Hematopoietic multipotent progenitor cell treated with erythropoietin and hydrocortisone succinate and interleukin-3 and kit ligand, for 4 days (in vitro differentiated cells): ENCODE measurements at places on chromosomes 2 and 18.

DNA sequence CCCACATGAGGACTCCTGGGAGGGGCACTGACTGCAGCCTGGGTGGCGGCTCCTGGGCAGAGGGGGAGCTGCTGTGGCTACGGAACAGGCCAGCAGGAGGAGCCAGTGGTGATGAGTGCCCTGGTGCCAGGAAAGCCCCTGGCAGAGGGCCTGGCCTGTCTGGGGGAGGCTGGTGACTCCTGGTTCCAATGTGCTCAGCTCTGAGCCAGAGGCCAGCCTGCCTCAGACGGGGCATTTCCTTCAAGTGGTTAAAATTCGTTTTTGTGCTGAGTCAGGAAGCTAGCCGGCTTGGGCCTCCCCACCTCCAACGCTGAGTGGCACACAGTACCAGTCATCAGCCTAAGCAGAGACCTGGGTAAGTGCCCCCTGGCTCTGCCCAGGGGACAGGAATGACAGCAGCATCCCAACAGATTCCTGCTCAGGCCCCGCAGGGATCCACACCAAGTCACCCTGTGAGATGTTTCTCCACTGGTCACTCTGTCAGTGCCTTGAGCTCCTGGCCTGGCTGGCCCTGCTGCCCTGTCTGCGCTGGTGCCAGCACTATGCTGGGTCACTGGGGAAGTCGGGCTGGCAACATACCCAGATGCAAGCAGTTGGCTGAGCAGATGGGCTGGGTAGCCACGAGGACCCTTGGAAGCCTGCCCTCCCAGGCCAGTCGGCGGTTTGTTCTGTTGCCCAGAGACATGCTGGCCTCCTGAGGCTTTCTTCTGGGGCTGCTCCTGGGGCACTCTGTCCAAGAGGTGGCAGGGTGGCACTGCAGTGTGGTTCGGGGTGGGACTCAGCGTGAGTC is 7.1 kb upstream of the KLF11 start:
- peak; percentile 82 for DNase-seq

GRCh38 chr2:162057426-162057825 is 16.6 kb downstream of the DPP4 start:
- DNase-seq, result no peak

DNA sequence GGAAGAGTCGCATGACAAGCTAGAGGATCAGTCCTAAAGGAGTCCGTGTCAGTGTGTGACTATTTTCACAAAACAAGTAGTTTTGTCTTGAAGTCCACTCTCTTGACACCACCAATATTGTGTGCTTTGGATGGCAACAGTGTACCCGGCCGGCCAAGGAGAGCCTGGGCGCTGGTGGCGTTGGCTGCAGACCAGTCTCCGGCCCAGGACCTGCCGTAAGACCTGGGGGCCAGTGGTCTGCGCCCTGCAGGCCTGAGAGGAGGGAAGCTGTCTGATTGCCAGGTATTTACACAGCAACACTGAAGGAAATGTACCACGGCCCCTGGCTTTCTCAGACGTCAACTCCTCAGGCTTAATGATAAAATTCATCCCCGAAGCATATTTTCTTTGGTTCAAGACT is 472.4 kb upstream of the SALL3 start:
- DNase-seq, result no peak

DNA sequence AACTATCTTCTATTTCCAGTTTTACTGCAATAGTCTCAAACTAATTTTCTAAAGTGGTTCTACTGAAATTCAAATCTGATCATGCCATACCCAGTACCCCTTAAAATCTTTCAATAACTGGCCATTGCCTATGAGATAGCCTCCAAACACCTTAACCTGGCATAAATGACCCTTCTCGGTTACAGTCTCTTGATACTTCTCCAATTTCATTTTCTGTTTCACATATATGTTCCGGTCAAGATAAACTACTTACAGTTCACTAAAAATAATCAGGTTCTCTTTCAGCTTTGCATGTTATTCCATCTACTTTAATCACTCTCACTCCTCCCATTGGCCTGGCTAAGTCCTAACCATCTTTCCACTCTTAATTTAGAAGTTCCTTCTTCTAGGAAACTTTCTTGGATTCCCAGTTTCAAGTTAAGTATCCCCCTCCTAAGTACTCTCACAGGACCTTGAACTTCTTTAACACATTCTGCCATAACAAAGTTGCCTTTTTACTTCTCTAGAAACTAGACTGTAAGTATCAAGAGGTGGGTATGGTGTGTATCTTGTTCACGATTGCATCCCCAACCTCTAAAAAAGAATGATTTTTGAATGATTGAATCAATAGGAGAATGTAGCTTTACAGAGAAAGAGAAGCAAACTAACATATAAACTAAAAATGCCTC is 110.2 kb upstream of the RBBP8 start:
- DNase-seq, result no peak
